IPS DF 19.7 (cell line): ENCODE measurements at places on chromosomes 1 and 21.

GRCh38 chr1:210025870-210026269, 87.9 kb downstream of the SYT14 start:
- DNase-seq = no peak

DNA sequence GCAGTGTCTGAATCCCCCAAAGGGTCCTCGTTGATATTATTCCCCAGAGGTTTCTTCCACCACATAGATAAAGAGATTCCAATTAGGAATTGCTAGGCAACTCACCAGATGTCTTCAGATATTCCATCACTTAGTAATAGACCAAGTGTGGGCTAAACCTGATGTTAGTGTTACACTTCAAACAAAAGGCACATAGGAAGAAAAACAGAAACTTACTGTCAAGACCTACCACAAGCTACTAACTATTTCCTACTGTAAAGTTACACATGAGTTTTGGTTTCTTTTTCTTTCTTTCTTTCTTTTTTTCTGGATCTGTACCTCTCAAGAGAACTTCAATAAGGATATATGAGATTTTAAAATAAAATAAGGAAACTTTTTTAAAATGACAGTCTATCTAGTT, 879.1 kb upstream of the NEGR1 start:
- no peak for DNase-seq

DNA sequence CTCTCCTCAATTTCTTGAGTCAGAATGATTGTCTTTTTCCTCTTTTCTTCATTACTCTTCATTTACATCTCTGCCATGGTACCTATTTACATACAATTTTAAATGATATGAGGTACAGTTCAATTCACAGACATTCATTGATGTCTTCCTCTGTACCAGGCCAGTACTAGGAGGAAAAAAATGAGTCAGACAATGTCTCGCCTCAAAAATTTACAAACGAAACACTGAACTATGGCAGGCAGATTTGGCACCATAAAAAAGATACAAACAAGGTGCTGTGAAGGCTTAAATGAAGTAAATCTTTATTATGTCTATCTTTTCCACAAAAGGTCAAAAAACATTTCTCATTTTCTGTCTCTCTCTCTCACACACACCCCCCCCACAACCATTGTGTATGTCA, 71.0 kb downstream of the RGS13 start:
- DNase-seq = no peak

GRCh38 chr1:17710889-17711576, 44.1 kb upstream of the ACTL8 start:
- no peak for DNase-seq

- no peak for DNase-seq
These were observed 24.4 kb downstream of the SZRD1 start for GRCh38 chr1:16391411-16391810.

GRCh38 chr1:19011845-19012231, 55.4 kb upstream of the IFFO2 start:
- no peak for DNase-seq

- no peak for DNase-seq
These were observed 1.2 kb upstream of the NOS1AP start for GRCh38 chr1:162068301-162068700.

DNA sequence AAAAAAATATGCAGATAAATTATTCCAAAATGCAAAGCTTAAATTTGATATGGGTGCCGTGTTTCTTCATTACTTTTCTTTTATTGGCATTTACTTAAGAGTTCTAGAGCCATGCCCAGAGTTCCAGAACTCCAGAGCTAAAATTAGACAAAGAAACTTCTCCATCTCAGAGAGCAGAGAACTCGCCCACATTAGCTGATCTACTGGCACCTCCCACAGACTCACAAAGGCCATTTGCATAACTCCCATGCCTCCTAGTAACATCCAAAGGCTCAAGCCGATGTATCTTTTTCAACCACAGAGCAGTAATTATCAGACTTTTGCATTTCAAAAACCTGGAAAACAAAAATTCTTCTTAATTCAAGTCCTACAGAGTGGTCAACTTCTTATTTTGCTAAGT, 323.8 kb upstream of the ST6GALNAC5 start:
- no peak for DNase-seq

DNA sequence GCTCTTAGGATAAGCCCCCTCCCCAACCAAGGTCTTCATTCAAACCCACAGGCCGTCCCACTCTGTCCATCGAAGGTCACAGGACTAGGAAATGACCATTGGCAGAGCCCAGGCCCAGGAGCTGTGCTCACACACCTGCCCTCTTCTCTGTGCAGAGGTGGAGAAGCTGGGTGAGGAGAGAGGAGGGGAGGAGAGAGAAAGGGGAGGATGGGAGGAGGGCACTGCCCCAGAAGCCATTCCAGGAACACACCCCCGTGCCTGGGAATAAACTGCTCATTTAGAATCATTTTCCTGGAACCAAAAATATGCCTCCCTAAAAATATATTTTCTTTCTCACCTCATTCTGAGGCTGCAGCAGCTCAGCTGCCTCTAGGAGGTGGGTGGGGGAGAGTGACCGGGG, 6.4 kb upstream of the SDC3 start:
- no peak for DNase-seq
